ENCODE measurements at places on chromosomes 3 and 15.
A peak's percentile ranks its signal among the peaks of the same experiment; 100 is the strongest.

DNA sequence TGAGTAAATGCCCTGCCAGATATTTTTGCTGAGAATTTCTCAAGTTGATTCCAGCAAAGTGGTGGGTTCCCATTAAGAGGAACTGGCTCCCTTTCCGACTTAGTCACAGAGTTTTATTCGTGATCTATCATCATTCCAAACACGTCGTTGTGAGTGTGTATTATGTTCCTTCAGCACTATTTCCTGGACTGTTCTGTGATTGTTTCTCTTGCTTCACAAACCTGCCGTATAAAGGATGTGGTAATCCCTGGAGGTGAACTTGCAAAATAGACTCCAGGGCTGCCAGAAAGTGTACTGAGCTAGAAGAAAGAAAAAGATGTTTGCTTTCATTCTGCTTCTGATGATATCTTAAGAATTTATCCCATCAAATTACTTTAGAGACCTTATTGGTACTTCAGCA lies 14.5 kb upstream of the CAPN3 start:
- DNase-seq: no peak

DNA sequence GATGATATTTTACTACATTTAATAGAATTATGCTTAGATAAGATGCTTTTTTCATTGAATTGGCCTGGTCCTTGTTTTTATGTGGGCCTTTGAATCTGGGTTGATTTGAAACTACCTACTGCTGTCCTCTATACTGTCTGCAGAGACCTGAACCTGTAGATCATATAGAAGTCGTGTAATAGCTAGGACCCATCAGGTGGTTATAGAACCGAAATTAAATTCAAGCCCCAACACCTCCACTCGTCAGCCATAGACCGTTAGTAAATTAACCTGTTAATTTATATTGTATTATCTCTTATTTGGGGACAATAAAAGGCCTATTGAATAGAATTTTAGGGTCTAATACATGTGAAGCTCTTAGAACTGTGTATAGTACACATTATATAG lies 108.4 kb downstream of the MBNL1 start:
- no peak for DNase-seq

DNA sequence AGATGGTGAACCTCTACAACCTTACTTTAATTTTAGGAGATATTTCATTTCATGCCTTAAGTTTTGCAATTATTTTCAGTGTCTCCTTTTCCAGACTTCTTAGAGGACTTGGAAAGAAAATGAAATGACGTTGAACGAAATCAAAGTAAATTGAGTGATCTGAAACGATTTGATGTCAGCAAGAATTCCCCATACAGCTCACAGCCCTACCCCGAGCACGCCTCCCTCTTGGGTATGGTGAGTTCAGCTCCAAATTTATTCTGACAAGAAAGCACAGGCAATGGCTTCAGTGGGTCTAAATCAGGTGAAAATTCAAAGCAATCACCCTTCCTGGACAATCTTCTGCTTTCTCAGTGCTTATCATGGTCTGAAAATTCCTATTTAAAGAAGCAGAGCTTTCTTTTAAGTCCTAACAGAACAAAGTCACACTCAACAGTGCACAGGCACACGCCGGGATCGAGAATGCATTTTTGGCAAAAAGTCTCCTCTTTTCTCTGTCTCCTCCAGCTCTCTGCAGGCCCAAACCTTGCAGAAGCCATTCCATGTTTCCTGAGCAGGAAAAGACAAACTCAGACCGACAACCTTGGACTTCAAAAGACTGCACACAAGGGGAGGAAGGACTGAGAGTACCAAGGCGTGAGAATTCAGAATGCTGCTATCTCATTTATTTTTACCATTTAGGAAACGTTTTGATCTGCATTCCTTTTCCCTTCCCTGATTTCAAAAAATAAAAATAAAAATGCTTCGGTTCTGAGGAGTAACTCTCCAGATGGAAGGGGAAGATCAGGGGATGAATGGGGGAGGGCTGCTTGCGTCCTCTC lies 72.0 kb downstream of the CCNL1 start:
- no peak for DNase-seq

- DNase-seq: peak; percentile 77
Measured at GRCh38 chr15:89776274-89777072, at the start of gene MESP2. MESP2 (plus strand) TSS chr15:89776332; CDS start chr15:89776358, 26 bp downstream.

DNA sequence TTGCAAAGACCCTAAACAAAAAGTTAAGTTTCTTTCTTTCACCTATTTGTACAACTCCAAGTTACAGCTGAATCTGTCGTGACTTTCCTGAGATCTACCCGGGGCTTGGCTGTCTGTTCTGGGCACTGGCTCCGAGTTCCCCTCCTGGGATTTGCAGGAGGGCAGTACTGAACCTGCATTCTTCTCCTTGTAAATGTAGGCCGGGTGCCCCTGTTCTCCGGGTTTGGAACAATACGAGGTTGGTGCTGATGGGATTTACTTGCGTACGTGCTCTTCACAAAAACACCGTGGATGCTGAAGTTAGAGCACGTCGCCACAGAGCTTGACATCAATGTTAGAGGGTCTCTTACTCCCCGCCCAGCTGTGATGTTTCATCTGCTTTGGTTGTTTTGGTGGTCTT lies 48.1 kb downstream of the KLHL25 start:
- no peak for DNase-seq
